ENCODE measurements at places on chromosomes 2 and 18.

GRCh38 chr18:12408247-12408869 is 629 bp downstream of the PRELID3A start:
- DNase-seq: no peak

GRCh38 chr2:17355608-17356329 is 162.5 kb downstream of the RAD51AP2 start:
- DNase-seq: no peak

GRCh38 chr2:65351234-65351947 is 81.0 kb downstream of the SPRED2 start:
- DNase-seq: no peak

DNA sequence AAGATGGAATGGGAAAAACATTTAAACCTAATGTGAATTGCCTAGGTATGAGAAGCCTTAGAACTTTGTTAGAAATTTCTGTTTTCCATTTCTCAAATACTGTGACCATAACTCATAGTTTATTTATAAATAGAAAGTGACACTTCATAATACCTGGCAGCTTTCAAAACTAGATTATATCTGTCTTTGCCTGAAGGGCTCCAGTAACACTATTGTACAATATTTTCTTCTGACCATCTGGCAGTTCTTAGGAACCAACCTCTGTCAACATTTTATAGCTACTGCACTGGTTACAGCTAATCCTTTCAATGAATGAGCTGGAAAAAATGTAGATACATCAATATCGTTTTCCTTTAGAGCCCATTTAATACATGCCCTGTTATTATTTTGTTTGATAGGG is 237.4 kb downstream of the CAMKMT start:
- no peak for DNase-seq

- DNase-seq: no peak
Measured at GRCh38 chr2:98601532-98602132, 6.7 kb downstream of the COA5 start.

GRCh38 chr2:156322686-156323231 is 9.8 kb downstream of the NR4A2 start:
- DNase-seq: no peak

- no peak for DNase-seq
Measured at GRCh38 chr2:128372621-128373341, 54.1 kb upstream of the HS6ST1 start.

- peak; percentile 77 for DNase-seq
Measured at GRCh38 chr2:9336241-9336575, 87.1 kb downstream of the ITGB1BP1 start.

DNA sequence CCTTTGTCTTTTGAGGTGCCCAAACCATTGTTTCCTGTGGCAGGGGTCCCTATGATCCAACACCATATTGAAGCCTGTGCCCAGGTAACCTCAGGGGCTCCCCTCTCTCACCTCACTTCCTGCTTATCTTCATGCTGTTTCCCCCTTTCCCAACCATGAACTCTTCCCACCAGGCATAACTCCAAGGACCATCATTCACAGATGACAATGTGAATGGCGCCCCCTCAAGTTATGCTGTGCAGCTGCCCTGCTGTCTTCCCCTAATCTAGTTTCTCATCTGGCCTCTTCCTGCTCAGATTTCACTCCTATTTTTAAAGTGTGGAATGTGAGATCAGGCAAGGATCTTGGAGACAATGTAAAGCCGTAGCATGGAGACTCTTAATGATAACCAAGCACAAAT is 1.4 kb downstream of the GMPPA start:
- no peak for DNase-seq

GRCh38 chr2:211077216-211077767 is 520.9 kb downstream of the CPS1 start:
- DNase-seq: no peak

DNA sequence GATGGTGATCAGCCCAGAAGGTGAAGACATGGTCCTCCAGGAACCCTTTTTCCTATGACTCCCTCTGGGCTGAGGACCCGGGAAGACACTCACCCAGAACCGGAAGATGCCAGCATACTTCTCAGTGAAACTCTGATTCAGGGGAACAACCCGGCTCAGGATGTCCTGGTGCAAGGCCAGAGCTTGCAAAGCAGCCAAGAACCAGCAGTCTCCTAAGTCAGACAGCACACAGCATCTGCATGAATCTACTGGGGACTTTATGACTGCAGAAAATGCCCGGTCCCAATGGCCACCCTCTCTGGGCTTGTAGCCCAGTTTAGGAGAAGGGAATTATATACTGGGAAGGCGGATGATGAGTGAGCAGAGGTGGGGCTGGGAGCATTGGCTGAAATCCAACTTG is 15.3 kb downstream of the CAPN14 start:
- no peak for DNase-seq

- no peak for DNase-seq
Measured at GRCh38 chr2:137508739-137509384, 455.4 kb upstream of the HNMT start.

GRCh38 chr2:9765611-9766531 is 77.4 kb upstream of the TAF1B start:
- DNase-seq: no peak
